ENCODE measurements at places on chromosomes 2 and 18.

DNA sequence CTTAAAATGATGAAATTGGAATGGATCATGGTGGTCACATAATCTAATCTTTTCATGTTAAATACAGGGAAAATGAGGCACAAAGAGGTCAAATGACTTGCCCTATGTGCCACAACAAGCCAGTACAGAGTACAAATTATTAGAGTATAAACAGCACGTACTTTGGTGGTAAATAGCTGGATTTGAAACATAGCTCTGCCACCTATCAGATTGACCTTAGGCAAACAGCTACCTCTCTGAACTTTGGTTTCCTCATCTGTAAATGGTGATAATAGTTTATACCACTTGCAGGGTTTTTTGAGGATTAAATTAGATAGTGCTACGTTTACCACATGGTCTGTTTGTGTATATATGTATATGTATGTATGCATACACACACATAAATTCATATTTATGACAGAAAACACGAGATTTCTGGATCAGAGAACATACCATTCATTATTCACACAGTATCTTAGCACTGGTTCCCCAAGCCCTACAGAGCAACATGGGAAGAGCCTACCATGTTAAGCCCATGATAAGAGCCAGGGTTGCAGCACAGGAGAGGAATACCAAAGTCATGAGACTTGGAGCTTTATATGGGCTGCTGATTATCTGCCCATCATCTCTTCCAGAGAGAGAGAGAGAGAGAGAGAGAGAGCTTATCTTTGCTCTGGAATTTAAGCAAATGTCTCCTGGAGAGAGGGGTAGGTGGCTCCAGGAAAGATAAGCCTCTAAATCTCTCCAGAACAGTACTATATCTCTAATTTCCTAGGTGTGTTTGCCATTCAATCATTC, 73.5 kb downstream of the MDH1 start:
- H3K4me3 ChIP-seq, result no peak overlapping the region
- peaks cover 8% of the 10 kb centered on the region for H3K27me3 ChIP-seq
- no peak for DNase-seq
- no peak overlapping the region for H3K27ac ChIP-seq

DNA sequence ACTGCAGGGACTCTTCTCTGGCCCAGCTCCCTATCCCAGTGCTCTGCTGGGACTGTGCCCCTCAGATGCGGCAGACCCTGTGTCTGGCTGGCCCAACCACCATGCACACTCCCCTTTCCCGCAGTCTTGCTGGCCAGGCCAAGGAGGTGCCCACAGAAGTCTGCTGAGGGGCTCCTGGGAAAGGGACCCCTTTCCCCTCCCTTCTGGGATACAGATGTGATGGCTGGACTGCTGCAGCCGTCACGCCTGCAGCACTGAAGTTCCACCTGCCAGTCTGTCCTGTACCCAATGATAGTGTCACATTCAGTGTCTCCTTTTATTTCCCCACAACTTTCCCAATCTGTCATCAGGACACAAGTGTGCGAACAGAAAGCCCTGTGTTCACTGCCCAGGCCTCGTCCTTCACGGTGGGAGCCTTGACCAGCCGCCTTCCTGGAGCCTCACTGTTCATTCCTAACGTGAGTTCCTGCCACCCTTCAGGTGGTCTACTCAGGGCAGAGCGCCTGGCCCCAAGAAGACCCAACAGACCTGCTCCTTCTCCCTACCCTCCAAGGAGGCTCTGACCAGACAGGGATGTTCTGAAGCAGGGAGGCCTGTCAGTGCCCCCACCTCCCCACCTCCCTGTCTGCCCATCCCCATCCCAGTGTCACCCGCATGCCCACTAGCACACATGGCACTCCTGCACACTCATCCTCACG, 47.1 kb downstream of the ANKMY1 start:
- H3K27ac ChIP-seq, result no peak overlapping the region
- H3K4me3 ChIP-seq, result no peak overlapping the region
- H3K36me3 ChIP-seq, result peaks cover 2% of the 10 kb centered on the region
- H3K4me1 ChIP-seq, result peaks cover 7% of the 10 kb centered on the region
- no peaks in the 10 kb centered on the region for H3K27me3 ChIP-seq
- DNase-seq, result no peak

GRCh38 chr2:206211657-206212255, 52.1 kb downstream of the EEF1B2 start:
- no peaks in the 10 kb centered on the region for H3K36me3 ChIP-seq
- no peak for DNase-seq
- H3K27me3 ChIP-seq, result peaks cover 14% of the 10 kb centered on the region
- no peak overlapping the region for H3K27ac ChIP-seq

DNA sequence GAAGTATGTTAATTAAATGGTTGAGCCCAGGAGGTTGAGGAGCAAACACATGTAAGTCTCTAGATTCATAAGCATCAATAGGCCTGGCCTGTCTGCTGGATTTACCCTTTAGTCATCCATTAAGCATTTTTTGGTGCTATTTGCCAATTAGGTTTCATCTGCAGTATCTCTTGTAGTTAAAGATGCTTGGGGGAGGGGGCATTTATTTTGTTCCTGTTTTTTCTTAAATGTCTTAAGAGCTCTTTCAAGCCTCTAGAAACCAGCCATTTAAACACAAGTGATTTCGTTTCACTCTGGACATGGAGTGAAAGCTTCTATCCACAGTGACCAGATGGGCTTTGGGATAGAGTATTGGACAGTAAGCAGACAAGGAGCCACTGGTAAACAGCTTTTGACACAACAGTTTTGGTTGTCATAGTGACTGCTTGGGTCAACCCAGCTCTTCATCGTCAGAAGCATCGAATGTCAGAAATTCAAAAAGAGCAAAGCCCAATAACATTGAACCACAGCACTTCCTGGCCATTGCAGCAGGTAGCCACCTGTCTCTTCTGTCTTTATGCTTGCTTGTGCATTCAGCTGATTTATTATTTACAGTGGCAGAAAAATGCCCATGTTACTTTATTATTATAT, 4.9 kb downstream of the QPCT start:
- H3K36me3 ChIP-seq, result no peaks in the 10 kb centered on the region
- H3K27me3 ChIP-seq, result peaks cover 67% of the 10 kb centered on the region
- no peak overlapping the region for H3K27ac ChIP-seq
- no peak for DNase-seq
- no peak overlapping the region for H3K4me3 ChIP-seq

GRCh38 chr2:106996171-106996769, 110.3 kb upstream of the ST6GAL2 start:
- H3K27ac ChIP-seq, result no peak overlapping the region
- no peaks in the 10 kb centered on the region for H3K4me1 ChIP-seq
- DNase-seq, result no peak
- H3K27me3 ChIP-seq, result no peaks in the 10 kb centered on the region
- H3K4me3 ChIP-seq, result no peak overlapping the region
- no peaks in the 10 kb centered on the region for H3K36me3 ChIP-seq

DNA sequence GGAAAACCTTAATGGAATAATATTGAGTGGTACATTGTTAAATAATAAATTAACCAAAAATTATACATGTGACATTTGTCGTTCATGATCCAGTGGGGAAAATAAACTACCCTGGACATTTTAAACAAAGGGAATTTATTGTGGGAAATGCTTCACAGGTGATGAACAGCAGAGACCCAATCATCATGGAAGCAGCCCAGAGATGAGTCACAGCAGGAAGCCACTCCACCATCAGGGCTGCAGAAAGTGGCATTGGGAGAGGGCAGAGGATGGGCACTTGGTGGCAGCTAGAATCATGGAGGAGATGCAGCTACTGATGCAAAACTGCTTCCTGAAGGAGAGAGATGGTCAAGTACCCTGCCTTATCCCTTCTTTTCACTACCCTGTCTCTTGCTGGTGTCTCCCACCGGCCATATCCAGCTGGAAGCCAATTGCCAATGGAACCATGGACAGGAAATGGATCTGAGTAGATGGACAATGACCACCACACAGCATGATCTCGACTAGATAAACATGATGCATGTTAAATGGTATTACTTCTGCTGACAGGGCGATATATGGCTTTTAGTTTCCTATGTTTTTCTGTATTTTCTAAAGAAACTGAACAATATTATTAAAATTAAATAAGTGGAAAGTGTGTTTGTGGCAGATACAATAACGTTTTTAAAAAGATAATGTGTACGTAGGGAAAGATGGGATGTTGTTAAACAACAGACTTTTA, 139.8 kb downstream of the RPIA start:
- no peaks in the 10 kb centered on the region for H3K36me3 ChIP-seq
- no peaks in the 10 kb centered on the region for H3K4me1 ChIP-seq
- no peak for DNase-seq
- H3K4me3 ChIP-seq, result no peak overlapping the region

DNA sequence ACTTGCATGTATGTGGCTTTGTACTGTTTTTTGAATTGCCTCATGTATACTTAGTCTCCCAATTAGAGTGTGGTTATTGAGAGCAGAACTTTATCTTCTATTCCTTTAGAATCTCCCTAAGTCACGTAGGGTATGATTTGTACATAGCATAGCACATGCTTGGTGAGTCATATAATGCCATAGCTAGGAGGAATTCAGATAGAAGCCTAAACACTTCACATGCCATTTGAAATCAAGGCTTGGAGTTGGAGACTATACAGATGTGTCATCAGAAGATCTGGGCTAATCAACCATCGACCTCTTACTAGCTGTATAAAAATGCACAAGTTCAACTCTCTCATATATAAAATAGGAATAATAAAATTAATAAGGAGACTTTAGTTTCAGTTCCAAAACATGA, 222.6 kb upstream of the ST6GAL2 start:
- H3K36me3 ChIP-seq, result no peaks in the 10 kb centered on the region
- no peak for DNase-seq
- no peaks in the 10 kb centered on the region for H3K27me3 ChIP-seq
- no peak overlapping the region for H3K4me3 ChIP-seq

GRCh38 chr2:72138011-72138881, 9.4 kb downstream of the CYP26B1 start:
- H3K27ac ChIP-seq, result no peak overlapping the region
- no peak for DNase-seq
- no peak overlapping the region for H3K4me3 ChIP-seq
- peaks cover 9% of the 10 kb centered on the region for H3K27me3 ChIP-seq

DNA sequence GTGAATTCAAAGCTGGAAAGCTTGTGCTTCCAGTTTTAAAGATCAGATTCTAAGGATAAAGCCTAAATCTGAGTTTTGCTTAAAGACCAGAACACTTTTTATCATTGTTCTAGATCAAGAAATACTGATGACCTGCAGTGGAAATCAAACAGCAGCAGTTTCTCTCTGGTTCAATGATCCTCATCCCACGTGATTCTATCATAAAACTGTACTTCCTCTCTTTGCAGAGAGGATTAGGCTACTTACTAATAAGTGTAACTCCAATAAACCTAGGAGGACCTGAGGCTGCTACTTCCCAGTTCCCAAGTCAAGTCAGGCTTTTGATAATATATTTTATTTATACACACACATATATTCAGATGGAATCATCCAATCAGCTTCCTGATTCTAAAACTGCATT, 81.9 kb downstream of the TCF4 start:
- peaks cover 1% of the 10 kb centered on the region for H3K4me1 ChIP-seq
- H3K27ac ChIP-seq, result no peak overlapping the region
- no peak for DNase-seq
- H3K36me3 ChIP-seq, result no peaks in the 10 kb centered on the region
- H3K27me3 ChIP-seq, result peaks cover 2% of the 10 kb centered on the region

DNA sequence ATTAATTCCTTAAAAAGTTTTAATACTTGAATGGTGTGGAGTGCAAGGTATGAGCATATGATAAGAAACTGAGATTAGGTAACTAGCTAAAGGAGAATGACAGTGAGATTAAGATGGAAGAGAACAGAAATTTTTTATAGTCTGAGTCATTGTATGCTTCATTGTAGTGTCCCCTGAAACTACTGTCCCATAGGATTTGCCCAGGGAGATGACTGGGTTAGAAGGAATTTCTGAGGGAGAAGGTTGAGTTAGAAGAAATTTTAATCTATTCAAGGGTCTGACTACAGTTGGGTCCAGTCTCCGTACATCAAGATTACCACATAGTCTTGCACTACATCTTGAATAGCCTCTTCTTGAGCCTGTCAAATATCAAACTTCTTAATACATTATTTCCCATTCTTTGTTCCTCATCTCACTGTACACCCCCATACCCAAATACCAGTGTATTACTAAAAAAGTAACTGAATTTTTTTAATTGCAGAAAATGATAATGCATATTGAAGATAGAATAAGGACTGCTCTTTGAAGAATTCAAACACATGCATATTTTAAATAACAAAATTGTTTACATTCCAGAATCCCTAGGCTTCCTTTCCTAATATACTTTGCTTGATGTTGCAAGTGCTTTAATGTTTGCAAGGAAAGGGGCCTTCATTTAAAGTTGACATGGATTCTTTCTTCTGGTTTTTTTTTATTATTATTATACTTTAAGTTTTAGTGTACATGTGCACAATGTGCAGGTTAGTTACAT, 314.3 kb upstream of the COL3A1 start:
- H3K36me3 ChIP-seq, result no peaks in the 10 kb centered on the region
- no peak for DNase-seq
- no peak overlapping the region for H3K4me3 ChIP-seq
- H3K27ac ChIP-seq, result no peak overlapping the region
- no peaks in the 10 kb centered on the region for H3K4me1 ChIP-seq

- no peaks in the 10 kb centered on the region for H3K4me1 ChIP-seq
- H3K27ac ChIP-seq, result no peak overlapping the region
- no peak for DNase-seq
Measured at GRCh38 chr2:142848023-142848606, 29.3 kb upstream of the KYNU start.

GRCh38 chr2:219689676-219690628, 62.5 kb downstream of the SLC4A3 start:
- DNase-seq, result no peak
- no peak overlapping the region for H3K27ac ChIP-seq
- H3K4me3 ChIP-seq, result no peak overlapping the region
- H3K4me1 ChIP-seq, result peaks cover 2% of the 10 kb centered on the region
- H3K36me3 ChIP-seq, result no peaks in the 10 kb centered on the region
- peaks cover 7% of the 10 kb centered on the region for H3K27me3 ChIP-seq

DNA sequence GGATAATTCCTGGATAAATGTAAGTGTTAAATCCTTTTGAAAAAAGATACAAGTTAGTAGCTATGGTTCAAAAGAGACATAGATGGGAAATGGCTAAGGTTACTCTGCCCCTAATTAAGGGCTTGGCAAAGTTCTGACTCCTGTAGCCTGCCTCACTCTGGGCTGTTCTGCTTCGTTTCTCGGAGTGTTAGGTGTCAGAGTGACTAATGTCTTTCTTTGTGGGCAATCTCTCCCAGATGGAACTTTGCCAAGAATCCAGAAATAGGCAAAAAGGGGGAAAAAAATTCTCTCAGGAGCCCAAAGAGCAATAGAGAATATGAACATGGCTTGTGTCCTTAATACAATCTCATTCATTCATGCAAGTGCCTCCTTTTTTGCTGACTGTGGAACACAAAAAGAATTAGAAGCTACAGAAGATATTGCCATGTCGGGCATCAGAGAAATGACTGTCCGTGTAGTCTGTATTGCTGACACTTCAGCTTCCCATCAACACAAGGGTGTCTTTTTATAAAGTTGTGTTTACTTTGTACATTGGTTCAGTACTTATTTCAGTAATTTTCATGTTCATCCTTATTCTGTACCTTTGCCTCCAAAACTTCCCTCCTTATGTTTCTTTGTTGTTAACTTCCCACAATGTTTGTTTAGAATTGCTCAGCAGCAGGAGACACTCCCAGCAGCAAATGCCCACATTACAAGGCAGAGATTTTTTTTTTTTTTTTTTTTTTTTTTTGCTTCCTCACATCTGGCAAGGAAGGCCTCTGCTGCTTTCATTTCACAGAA, 134.0 kb downstream of the FTCDNL1 start:
- no peaks in the 10 kb centered on the region for H3K4me1 ChIP-seq
- no peak overlapping the region for H3K4me3 ChIP-seq
- no peak for DNase-seq
- H3K27ac ChIP-seq, result no peak overlapping the region
- H3K27me3 ChIP-seq, result peaks cover 14% of the 10 kb centered on the region
- H3K36me3 ChIP-seq, result no peaks in the 10 kb centered on the region
